GM23338 (cell line): ENCODE measurements at places on chromosomes 1 and 21. TPM values are rescaled to one million over a fixed set of nuclear protein-coding genes. Genes with fewer than 3 reads are reported as not detected.

DNA sequence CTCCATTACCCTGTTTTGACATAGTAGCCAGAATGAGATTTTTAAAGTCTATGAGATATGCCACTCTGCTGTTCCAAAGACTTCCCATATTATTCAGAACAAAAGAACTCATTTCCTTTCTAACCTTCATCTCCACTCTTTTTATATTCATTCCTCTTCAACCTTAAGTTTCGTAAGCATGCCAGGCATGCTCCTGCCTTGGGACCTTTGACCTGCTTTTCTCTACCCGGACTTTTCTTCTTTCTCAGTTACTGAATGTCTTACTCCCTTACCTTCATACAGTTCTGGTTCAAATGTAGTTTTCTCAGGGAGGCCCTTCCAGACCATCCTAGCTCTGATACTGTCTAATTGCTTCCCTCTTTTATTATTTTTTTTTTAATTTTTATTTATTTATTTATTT is 81.1 kb downstream of the TNNI3K start:
- DNase-seq, result peak; percentile 37

DNA sequence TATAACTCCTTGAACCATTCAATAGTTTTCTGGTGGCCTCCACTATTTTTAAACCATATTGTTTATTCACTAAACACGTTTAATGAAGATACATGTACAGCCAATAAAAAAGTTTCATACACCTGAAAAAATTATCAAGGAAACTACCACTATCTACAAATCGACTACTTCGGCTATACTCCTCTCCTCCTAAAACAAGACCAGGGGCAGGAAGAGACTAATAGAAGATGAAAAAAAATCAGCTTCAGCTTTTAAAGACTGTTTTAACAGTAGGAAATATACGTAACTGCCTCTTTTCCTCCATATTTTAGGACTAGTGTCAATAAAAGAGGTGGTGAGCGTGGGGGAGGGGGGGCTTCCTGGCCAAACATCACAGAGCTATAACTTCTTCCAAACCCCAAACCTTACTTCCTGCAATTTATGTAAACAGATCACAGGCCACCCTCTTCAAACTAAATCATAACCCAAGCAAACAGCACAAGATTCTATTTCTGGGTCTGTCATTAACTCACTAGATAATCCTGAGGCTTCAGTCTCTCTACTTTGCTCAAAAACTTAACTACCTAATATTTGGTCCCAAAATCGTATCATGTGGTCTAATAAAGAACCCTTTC is 15.1 kb downstream of the FOXJ3 start:
- DNase-seq, result no peak

GRCh38 chr1:105294838-105295237 is 1545.1 kb downstream of the AMY1C start:
- DNase-seq, result no peak

GRCh38 chr1:85865213-85865612 is 157.0 kb upstream of the ZNHIT6 start:
- no peak for DNase-seq

- no peak for DNase-seq
These were observed 7.5 kb upstream of the TTC22 start for GRCh38 chr1:54808443-54809207.

- peak; percentile 58 for DNase-seq
These were observed 2.1 kb upstream of the EFNA1 start for GRCh38 chr1:155125511-155125945.

GRCh38 chr1:240341365-240342250 is 249.9 kb downstream of the FMN2 start:
- DNase-seq, result no peak

The BEND5 gene
- 5.7 and 6.8 TPM in 2 replicates for total RNA-seq
